ENCODE measurements at places on chromosomes 11 and 22. TPM values are rescaled to one million over a fixed set of nuclear protein-coding genes. Genes with fewer than 3 reads are reported as not detected.

Gene LMO2
- 4.5 TPM for total RNA-seq

Gene MLC1
- 1.8 TPM for total RNA-seq

Gene FAM227A
- 10.3 TPM for total RNA-seq

Gene DNAJB7
- total RNA-seq = not detected

Gene C22orf42
- not detected for total RNA-seq

Gene FXYD2
- total RNA-seq = 5.7 TPM

Gene CELSR1
- 18.4 TPM for total RNA-seq

DNA sequence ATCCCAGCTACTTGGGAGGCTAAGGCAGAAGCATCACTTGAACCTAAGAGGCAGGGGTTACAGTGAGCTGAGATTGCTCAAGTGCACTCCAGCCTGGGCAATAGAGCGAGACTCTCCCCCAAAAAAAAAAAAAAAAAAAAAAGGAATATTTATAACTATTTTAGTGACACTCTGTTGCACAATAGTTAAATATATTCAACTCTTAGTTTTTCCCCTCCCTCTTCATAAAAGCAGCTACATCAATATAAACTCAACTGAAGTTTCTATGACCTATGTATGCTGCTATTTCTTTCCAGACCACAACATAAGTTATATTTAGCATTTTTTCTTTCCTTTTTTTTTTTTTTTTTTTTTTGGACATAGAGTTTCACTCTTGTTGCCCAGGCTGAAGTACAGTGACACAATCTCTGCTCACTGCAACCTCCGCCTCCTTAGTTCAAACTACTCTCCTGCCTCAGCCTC lies 19.2 kb downstream of the CELF1 start:
- DNase-seq = no peak

DNA sequence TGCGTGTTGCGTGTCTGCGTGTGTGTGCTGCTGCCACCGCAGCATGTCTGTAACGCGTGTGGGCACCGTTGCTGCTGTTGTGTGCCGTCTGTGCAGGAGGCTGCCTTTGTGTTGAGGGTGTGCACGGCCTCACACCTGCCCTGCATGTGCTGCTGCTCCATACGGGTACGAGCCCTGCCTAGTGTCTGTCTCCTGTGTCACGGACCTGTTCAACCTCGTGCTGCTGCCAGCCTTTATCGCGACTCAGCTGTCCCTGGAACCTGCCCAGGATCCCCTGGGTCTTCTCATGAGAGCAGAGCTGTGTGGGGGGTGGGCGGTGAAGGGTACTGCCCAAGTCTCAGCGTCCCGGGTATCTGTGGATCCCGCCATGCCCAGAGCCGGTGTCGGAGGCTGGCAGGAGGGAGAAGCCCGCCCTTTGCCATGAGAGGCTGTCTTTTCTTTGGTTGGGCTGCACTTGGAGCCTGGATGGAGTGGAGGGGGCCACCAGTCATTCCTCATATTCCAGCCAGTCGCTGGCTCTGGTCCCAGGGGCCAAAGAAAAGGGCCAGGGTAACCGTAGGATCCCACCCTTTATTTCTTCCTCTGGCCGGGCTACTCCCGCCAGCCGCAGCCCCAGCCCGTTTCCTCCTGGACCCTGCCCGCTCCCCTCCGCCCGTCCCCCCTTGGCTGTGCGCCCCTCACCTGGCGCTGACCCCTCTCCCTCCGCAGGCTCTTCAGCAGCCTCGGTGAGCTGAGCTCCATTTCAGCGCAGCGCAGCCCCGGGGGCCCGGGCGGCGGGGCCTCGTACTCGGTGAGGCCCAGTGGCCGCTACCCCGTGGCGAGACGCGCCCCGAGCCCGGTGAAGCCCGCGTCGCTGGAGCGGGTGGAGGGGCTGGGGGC lies 7.8 kb upstream of the ACR start:
- DNase-seq = no peak

- no peak for DNase-seq
Observed at GRCh38 chr22:38046070-38046748, 11.0 kb upstream of the PICK1 start.

DNA sequence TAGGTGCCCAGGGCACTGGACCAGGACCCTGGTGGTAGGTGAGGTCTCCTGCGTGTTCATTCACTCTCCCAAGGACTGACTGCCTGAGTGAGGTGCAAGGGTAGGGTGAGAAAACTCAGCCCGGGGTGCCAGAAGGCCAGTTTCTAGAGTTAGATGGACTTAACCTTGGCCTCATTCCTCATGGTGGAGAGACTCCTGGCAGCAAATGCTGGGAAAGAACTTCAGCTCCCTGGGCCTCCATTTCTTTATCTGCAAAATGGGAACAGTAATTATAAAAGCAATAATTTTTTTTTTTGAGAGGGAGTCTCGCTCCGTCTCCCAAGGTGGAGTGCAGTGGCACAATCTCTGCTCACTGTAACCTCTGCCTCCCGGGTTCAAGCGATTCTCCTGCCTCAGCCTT lies 47.7 kb downstream of the TRIOBP start:
- DNase-seq = no peak

- no peak for DNase-seq
Observed at GRCh38 chr11:61955422-61956135, 5.4 kb downstream of the BEST1 start.

- no peak for DNase-seq
Observed at GRCh38 chr11:30342736-30343166, 19.8 kb downstream of the ARL14EP start.

- DNase-seq = no peak
Observed at GRCh38 chr11:61910187-61911127, 6.9 kb downstream of the RAB3IL1 start.

DNA sequence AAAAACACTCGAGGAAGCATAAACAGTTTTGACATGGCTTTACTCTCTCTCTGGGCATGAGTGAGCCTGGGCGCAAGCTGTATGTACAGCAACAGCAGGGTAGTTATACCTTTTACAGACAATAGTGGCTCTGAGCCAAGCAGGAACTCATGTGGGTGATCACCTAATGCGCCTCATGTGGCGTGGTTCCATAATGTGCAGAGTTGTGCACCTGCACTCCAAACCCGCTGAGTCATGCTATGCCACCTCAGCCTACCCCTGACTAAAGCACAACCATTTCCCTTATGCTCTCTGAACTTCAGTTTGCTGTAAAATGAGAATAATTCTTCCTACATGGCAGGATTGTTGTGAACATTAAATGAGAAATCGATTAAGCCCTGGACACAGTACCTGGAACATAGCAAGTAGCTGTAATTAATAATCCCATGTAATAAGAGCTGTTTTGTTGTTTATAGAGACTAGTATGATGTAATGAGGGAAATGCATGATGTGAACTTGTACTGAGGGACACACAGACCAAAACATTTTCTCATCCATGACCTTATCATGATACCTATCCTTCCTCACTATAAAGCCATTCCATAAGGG lies 71.6 kb downstream of the CCDC34 start:
- no peak for DNase-seq

DNA sequence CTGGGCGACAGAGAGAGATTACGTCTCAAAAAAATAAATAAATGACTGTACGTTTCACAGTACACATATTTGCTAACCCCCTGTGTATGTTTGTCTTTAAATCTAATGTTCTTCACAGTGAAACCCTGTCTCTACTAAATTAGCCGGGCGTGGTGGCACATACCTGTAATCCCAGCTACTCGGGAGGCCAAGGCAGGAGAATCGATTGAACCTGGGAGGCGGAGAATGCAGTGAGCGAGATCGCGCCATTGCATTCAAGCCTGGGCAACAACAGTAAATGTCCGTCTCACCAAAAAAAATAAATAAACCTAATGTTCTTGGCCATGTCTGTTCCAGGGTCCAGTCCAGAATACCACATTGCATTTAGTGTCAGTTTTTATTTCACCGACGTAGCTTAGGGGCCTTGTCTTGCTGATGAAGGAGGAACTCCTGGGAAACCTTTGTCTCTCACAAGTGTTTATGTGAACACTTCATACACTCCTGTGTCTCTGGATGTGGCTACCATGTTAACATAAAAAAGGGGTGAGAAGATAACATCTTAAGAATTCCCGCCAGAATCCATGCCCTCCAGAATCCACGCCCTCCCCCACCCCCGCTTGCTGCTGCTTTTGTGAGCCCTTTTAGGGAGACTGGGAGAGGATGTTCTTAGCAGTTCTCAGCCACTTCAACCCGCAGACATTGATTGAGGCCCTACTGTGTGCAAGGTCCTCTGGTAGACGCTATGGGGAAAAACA lies 5.0 kb upstream of the SERHL2 start:
- DNase-seq = no peak

Data from mesothelial cell of epicardium (in vitro differentiated cells).